ENCODE measurements at places on chromosomes 12 and 14.

- no peak for DNase-seq
Measured at GRCh38 chr14:101151226-101151926, 247.9 kb upstream of the RTL1 start.

DNA sequence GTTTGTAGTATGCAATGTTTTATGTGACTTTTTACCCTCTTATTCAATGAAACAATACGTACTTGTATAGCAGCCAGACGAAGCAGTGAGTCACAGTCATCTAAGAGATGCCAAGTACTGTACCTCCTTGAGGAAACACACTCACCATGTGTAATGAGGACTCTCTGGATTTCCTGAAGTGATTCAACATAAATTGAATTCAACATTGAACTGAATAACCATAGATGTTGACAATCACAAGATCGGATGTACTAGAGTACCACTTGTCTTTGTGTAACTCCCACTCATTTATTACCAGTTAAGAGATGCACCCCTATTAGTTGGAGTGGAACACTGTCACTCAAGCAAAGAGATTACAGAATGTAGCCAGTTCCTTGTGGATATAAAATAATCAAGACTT is 175.2 kb upstream of the HMGA2 start:
- peak; percentile 98 for DNase-seq

DNA sequence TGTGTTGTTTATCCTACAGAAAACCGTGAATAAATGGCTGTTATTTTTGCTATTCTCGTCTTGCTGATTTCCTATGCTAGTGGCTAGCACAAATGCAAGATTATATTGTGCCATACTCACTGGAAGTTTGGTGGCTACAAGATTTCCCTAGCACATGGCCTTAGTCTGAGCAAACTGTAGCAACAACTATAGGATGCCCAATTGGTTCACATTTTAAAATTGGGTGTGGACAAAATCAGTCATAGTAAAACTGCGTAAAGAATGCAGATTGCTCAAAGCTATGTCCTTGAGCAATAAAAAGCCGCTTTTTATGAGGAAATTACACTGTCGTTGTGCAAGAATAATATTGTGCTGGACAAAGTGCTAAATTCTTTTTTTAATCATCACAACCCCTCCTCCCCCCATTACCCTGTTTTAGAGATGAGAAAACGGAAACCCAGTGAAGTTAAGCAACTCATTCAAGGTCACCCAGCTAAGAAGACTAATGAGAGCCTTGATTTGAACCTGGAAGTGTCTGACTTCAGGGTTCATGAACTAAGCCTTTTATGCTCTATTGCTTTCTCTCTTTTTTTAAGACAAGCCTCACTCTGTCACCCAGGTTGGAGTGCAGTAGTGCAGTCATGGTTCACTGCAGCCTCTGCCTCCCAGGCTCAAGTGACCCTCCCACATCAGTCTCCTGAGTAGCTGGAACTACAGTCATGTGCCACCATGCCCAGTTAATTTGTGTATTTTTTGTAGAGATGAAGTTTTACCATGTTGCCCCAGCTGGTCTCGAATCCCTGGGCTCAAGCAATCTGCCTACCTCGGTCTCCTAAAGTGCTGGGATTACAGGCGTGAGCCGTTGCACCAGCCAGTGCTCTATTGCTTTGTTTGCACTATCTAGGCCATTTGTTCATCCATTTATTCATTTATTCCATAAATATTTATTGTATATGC is 73.6 kb downstream of the SRGAP1 start:
- DNase-seq, result peak; percentile 87

GRCh38 chr12:1405619-1406018 is 188.8 kb downstream of the FBXL14 start:
- no peak for DNase-seq

- DNase-seq, result no peak
Measured at GRCh38 chr12:100498141-100498540, 24.5 kb downstream of the NR1H4 start.

- no peak for DNase-seq
Measured at GRCh38 chr14:28756269-28756883, 10.2 kb upstream of the FOXG1 start.
